ENCODE measurements at places on chromosomes 2 and 18.

DNA sequence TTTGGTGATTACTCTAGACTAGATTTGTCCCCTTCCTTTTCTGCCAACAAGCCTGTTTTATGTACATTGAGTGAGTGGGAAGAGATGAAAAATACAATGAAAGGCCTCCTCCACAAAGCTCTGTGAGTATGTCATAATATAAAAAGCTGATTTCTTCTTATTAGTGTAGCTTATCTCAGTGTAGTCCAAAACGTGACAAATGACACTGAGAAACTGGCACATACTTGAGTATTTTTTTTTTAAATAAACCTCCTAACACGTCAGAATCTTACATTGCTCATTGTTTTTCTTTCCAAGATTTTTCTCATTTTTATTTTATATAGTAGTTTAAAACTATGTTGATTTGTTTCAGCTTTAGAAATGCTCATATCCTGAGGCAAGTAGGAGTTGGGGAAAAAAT is 17.9 kb upstream of the FIGN start:
- no peak for DNase-seq

DNA sequence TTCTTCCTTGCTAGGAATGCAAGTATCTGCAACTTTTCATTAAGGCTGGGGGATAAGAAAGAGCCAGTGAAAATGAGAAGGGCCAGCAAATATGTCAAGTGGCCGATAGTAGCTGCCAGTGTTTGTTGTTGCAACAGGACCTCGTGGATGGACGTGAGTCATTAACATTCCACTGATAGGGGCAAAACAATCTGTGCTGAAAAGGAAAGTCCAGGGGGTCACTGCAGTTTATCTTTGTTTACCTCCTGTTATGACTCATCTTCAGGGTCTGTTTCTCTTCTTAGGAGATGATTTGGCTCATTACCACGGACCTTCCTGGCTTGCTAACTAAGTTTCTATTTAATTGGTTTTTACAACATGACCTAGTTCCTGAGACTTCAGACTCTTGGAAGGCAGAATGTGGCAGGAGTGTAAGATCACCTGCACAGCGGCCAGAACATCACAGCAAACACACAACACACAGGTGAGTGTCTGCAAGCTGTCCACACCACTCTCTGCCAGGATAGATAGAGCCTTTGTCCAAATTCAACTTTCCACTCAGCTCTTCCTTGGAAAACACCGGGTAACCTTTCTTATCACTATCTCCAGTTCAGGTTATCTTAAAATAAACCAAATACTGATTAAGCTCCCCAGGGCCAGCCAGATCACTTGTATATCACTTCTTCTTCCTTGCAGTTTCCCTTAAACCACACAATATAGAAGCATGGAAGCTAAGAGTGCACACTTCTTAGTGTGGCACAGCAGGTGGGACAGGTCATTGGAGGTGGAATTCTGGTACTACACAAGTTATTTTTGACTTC is 157.5 kb upstream of the LMAN1 start:
- DNase-seq: peak; percentile 61

DNA sequence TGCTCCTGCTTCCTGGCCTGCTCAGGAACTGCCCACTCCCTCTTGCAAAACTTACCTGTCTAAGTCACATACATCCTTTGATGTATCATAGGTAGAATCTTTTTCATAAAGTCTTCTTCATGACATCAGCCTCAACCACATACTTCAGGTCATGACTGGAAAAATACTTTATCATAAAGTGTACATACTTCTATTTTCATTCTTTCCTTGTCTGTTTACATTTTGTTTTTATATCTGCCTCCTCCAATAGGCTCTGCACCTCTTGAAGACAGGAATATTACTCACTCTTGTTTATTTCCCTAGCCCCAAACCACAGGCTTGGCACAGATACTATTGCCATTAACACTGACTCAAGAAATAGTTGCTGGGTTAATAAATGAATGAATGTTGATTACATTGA is 43.6 kb upstream of the ZNF804A start:
- DNase-seq: no peak

GRCh38 chr2:134722728-134723127 is 3.9 kb upstream of the TMEM163 start:
- DNase-seq: no peak

- no peak for DNase-seq
Observed at GRCh38 chr2:176917-177316, 86.9 kb downstream of the SH3YL1 start.

DNA sequence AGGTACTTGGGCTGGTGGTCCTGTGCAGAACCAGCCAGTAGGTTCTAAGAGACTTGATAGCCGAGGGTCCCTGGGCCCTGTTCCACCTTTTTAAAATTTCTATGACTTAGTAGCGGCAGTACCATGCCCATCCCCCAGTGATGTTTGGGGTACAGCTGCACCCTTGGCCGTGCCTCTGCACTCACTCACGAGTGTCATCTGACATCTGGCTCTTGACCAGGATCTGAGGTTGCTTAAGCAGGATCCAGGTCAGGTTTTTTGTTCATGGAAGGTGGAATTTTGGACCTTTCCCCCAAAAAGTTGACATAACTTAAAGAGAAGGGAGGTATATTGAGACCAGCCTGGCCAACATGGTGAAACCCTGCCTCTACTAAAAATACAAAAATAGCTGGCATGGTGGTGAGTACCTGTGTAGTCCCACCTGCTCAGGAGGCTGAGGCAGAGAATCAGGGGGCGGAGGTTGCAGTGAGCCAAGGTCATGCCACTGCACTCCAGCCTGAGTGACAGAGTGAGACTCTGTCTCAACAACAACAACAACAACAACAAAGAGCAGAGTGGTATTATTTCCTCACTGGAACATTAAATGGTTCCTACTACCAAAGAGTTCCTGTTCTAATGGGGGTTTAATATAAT is 163.6 kb downstream of the NEDD4L start:
- DNase-seq: no peak

DNA sequence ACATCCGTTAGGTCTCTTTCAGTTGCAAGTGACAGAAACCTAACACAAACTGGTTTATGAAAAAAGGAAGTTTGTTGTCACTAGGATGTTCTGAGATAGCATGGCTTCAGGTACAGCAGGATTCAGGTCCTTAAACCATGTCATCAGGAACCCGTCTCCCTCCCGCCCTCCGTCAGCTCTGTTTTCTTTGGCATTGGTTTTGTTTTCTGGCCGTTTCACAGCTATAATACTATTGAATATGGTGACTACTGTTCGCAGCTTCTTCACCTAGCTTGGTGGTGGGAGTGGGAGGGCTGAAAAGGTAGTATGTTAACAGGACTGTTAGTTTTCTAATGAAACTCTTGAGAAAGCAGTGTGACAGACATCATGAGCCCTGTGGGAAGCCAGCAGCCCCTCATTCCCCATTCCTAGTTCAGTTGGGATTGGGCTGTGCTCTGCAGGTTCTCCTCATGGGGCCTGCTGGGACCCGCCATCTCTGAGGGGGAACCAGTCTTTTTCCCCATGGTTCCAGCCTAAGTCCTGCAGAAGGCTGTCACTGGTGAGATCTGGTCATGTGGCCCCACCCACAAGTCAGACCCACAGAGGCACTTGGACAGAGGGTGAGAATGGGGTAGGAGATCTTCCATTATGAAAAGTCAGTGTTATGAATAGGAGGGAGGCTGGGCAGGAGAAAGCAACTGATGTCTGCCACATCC is 12.1 kb downstream of the PTMA start:
- no peak for DNase-seq

- DNase-seq: no peak
Observed at GRCh38 chr2:50765590-50765989, 266.3 kb downstream of the NRXN1 start.

GRCh38 chr2:109117780-109118179 is 11.2 kb upstream of the SH3RF3 start:
- DNase-seq: no peak

DNA sequence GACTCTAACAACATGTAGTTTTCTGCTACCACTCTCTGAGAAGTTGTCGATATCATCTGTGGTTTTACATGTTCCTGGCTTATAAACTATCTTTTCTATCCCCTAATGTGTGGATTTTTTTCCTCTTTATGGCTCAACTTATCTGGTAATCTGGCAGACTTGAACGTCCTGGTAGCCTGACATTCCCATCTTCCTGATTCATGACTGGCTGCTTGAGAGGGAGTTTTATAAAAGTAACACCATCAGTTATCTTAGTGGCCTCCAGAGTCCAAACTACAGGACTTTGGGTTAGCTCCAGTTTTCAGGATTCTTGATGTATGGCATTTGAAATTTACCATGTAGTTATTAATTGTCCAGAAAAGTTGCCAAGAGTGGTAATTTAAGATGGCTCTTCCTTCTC is 174.0 kb upstream of the GULP1 start:
- DNase-seq: no peak

DNA sequence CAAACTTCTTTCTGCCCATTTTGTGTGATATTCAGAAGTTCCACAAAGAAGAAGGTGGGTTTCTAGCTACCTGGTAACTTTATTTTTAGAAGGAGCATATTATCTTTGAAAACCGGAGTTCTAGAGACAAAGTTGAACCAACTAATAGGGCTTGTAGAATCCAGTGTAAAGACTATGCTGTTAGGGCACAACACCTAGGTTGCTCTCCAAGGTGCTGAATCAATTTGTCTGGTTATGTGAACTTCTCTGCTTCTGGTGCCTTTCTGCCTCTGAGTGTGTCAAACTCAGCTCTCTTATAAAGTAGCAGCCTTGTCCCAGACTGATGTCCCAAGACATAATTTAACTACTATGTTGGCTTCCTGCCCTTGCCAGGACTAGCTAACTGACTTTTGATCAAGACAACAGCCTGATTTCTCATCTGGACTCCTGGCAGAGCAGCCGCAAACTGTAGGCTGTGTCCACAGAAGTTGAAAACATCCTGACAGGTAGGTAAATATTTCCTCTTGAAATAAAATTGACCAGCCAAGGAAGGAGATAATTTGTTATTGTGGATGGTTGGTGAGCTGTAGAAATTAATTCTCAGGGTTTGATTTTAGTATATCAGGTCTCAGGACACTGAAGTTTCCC is 119.4 kb downstream of the CYRIA start:
- DNase-seq: no peak

DNA sequence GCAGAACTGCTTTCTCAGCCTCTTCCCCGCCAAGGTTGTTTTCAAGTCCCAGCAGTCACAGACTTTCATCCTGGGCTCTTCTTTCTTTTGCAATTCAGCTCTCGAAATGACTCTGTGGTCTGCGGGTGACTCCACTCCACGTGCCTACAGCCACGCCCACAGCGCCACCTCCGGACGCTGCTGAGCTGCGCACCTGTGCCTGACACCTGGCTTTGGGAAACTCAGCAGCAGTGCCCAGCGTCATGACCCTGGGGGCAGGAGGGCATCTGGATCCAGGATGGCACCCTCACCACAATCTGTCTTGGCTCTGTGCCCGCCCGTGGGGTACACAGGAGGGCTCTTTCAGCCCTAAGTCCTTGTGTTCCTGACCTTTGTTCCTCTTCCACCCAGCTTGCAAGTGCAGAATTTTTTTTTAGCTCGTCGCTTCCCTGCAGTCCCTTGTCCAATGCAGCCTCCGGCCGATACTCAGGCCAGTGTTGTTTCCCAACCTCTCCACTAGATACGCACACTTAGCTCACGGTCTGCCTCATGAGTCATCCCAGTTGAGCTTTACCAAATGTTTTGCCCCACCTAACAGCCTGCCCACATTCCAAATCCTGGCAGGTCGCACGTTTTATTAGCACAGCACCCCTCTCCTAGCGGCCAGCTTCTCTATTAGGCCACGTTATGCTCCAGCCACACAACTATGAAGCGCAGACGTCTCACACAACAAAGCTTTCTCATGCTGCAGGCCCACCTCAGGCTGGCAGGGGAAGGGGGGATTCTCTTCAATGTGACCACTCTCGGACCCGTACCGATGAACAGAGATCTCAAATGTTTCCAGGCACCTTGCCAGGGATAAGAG is 6.5 kb upstream of the CAPN10 start:
- DNase-seq: peak; percentile 77

DNA sequence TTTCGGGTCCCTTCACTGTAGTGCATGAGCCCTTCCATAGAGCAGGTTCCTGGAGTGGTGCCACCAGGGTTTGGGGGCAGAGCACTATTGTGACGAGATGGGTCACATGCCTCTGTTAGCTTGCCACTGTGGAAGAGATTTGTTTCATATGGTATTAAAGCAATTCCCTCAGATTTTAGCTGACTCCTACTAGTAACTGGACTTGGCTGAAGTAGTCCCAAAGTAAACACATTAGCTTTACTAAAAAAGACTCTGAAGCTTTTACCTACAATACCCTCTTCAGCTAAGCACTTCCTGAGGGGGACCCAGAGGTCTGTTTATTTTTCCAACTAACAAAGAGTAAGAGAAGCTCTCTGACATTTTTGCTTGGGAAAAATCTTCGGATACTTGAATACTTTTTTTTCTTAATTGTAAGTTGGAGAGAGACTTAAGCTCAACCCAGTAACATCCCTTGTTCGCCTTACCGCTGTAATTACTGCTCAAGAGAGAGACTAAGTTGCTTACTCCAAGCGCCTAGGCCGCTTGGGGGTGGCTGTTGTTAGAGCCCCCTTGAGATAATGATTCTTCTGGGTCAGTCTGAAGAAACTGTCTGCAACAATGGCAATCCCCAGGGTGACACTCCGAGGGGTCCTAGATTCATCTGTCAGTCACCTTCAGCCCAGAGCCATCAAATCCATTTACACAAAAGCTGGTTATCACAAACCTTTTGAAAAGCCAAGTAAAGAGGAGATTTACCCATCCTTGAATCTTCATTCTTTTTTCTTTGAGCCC is 177.4 kb downstream of the FIGN start:
- no peak for DNase-seq

DNA sequence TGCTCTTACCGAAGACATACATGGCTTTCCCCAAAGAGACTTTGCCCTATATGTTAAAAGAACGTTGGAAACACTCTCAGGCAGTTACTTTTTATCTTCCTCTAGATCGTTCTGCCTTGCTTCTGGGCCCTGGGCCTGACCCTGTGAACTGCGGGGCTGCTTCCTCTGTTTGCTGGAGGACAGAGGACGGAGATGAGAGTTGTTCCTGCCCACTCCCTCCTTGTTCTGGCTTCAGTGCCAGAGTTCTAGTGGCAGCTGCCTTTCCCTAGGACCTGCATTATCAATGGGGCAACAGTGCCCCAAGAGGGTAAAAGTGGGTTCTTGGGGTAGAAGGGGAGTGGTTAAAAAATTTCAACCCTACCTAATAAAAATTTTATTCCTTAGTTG is 6.5 kb upstream of the FN1 start:
- no peak for DNase-seq

GRCh38 chr2:230457073-230457768 is 41.2 kb downstream of the SP100 start:
- no peak for DNase-seq

DNA sequence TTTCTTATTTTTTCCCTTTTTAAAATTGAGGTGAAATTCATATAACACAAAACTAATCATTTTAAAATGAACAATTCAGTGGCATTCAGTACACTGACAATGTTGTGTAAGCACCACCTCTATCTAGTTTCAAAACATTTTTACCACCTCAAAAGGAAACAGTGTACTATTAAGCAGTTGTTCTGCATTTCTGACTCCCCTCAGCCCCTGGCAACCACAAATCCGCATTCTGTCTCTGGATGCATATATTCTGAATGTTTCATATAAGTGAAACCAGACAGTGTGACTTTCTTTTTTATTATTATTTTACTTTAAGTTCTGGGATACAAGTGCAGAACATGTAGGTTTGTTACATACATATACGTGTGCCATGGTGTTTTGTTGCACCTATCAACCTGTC is 19.2 kb upstream of the TANK start:
- no peak for DNase-seq

GRCh38 chr2:50782543-50782942 is 249.4 kb downstream of the NRXN1 start:
- peak; percentile 9 for DNase-seq

All from HTR-8/SVneo (cell line).